ENCODE measurements at places on chromosomes 4 and X.

- DNase-seq, result no peak
These were observed 204.1 kb upstream of the DDX53 start for GRCh38 chrX:22795671-22796070.

DNA sequence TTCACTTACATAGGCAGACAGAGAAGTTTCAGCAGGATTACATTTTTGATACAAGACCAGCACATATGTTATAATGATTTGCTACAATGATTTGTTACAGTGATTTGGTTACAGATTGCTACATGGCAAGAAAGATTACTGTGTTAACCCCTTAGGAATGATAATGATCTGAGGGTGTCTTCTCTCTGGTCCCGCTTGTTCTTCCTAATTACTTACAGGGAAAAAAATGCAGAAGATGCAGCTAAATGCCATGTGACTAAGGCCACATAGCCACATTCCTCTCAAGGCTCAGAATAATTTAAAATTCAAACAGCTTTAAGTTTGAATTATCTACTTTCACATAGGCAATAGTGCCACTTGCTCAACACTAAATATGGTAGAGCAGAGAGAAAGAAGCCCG is 9.7 kb upstream of the LAP3 start:
- no peak for DNase-seq

DNA sequence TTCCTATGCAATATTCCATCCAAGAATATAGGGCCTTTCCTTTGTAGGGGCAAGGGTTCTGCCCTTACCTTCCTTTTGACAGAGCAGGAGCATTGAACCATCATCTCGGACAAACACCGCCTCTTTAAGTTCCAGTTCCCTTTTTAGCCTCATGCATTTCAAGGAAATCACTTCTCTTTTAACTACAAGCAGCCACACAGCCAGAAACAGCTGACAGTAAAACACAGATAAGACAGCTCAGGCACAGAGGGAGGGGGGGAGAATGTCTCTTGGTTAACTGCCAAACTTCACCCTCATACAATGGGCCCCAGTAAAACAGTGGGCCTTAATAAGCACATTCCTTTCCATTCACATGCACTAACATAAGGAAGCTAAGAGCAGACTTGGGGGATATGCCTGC is 648.3 kb downstream of the GABRG1 start:
- DNase-seq, result no peak

- no peak for DNase-seq
These were observed 215.3 kb upstream of the TTC29 start for GRCh38 chr4:147160908-147161513.

- DNase-seq, result no peak
These were observed 269.8 kb downstream of the BCOR start for GRCh38 chrX:39827951-39828350.

DNA sequence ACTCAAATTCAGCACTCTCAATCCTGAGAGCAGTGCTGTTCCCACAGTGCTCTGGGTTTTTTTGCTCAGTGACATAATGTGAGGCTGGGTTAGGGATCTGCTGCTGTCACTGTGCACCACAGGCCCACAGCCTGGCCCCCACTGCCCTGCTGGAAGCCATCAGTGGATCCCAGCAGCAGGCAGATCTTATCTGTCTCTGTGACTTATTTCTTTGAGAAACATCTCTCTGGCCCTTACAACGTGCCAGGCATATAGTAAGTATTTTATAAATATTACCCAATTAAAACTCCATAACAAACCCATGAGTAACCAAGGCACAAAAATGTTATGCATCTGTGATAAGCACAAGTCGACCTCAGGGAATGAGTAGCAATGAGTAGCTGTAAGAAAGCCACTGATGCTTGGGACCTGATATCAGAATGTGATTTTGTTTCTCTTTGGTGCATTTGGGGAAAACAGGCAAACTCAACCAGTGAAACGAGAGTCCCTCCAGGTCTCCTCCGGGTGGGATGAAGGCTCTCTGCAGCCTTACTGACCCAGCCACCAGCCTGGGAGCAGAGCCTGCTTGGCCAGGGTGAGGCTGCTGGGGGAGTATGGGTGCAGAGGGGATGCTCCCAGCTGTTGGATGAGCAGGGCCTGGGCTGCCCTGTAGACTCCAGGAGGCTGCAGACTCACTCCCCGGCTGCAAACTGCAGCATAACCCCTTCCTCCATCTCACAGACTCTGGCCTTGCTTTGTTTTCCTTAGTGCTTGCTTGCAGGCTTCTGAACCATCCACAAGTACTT is 172.7 kb upstream of the LNX1 start:
- no peak for DNase-seq

- no peak for DNase-seq
These were observed 63.7 kb downstream of the ZFYVE28 start for GRCh38 chr4:2354760-2355159.

GRCh38 chrX:22467571-22467970 is 194.9 kb downstream of the CBLL2 start:
- no peak for DNase-seq

DNA sequence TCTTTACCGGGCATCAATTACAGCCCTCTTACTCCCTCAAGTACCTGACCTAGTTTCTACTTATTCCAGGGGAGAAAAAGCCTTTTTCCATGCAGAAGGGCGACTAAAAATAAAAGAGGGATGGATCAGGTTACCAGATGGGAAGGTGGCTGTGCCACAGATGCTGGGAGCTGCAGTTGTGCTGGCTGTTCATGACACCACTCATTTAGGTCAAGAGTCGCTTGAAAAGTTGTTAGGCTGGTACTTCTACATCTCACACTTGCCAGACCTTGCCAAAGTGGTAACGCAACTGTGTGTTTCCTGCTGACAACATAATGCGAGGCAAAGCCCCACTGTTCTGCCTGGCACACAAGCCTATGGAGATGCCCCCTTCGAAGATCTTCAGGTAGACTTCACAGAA is 148.4 kb upstream of the FGF16 start:
- no peak for DNase-seq

GRCh38 chr4:53709693-53710092 is 118.4 kb upstream of the LNX1 start:
- no peak for DNase-seq

- no peak for DNase-seq
These were observed 121.8 kb downstream of the TSPAN5 start for GRCh38 chr4:98536631-98537030.

- no peak for DNase-seq
These were observed 13.1 kb downstream of the SCML1 start for GRCh38 chrX:17750436-17750835.

DNA sequence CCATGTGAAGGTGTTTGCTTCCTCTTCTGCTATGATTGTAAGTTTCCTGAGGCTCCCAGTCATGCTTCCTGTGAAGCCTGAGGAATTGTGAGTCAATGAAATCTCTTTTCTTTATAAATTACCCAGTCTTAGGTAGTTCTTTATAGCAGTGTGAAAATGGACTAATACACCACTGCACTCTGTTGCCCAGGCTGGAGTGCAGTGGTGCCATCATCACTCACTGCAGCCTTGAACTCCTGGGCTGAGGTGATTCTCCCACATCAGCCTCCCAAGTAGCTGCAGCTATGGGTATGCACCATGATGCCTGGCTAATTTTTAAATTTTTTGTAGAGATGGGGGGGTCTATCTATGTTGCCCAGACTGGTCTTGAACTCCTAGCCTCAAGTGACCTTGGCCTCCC is 15.8 kb upstream of the IGFBP7 start:
- DNase-seq, result no peak

DNA sequence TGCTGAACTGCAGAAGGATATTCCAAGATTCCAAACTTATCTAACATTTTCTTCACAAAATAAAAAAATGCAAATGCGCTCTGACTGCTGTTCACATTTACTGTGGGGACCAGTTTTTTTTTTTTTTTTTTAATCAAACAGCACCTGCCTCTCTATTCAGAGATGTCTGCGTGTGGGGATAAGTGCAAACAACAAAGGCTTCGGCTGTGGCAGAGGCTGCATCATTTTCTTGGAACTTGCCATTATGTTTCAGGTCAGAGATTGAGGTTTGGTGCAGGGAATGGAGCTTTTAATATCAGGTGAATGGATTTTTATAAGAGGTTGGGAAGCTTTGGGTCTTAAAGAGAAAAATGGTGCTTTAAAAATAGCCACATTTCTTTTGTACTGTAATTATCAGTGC is 78.2 kb upstream of the TET2 start:
- DNase-seq, result no peak

GRCh38 chr4:183971929-183972490 is 66.9 kb downstream of the STOX2 start:
- DNase-seq, result no peak

GRCh38 chr4:52670121-52670520 is 11.0 kb upstream of the USP46 start:
- DNase-seq, result no peak

DNA sequence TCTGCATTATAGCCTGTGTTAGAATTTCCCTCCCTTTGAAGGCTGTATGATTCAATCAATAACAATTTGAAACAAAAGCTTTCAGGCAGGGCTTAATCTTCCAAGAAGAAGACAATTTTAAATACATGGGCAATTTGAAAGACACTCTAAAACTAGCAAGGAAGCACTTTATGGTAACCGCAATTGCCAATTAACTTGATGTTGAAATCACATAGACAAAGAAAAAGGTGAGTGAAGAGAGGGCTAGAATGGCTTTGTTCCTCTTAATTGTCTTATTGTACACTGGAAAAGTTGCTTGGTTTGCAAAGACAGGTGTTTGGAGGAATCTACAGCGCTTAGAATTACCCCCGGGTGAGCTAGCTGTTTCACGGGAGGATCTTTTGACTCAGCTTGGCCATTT is 74.4 kb upstream of the PRKX start:
- DNase-seq, result no peak

- no peak for DNase-seq
These were observed 190.6 kb downstream of the CPXCR1 start for GRCh38 chrX:88937616-88938015.

- DNase-seq, result no peak
These were observed 78.9 kb downstream of the NAF1 start for GRCh38 chr4:163087805-163088204.

DNA sequence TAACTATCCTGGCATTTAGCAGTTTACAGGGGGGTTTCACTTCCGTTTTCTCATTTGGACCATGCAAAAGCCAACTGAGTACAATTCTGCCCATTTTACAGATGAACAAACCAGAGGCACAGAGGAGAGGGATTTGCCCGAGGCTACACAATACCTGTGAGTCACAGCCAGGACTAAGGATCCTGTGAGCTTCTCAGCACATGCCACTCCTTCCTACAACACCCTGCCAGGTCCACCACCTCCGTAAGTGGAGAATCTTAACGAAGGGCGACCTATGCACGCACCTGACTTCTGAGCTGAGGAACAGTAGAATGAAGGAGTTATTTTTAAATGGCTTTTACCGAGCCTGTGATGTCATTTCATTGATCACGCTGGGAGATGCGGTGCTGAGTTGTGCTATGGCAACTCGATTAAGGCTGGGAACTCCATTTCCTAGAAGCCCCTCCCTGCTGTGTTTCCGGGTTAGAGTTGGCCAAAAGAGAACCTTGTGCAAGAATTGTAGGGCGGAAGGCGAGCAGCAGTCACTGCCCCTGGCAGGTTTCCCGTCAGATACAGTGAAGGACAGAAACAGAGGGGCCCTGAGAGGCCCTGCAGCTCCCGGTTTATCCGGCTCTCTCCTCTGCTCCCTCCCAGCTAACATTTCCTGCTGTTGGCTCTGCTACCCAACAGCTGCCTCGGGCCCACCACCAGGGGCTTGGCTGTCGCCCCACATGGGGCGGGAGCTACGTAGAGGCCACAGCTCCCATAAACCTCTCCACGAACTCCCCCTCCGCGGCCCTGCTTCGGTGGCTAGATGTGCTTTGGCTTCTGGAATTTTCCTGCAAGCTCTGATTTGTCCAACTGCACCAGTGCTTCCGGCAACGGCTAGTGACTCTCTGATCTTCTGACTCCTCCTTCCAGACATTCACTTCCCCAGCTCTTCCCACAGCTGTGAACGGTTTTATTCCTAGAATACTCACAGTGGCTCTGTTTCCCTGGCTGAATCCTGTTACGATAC is 75.1 kb upstream of the USP9X start:
- DNase-seq, result no peak

DNA sequence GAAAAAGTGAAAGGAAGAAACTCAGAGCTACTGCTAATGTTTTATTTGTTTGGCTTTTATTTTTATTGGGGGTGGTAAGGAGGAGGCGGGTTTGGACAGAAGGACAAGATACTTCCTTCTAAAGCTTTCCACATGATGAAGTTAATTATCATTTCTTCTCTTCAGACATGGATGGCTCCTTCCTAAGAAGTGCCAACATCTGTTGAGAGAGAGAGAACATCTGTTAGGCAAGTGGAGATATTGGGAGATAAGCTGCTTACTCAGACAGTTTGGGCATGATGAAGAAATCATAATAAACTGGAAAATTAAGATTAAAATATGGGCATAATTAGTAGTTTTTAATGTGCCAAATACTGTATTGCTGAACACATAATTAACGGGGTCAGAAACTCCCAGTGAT is 535.7 kb upstream of the INTU start:
- DNase-seq, result no peak

DNA sequence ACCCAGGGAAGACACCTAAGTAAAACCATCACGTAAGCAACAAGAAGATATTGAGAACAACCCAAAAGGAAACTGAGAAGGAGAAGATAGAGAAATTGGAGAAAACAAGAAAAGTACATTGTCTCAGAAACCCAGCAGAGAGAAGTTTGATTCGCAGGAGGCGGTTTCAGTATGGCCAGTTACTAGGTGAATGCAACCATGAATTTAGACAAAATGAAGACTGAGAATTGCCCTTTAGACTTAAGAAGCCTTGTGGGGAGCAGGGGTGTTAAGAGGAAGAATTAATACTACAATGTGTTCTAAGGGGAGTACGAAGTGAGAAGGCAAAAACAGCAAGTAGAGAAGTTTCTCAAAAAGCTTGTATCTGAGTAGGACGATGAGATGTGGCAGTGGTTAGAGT is 229.3 kb upstream of the NEIL3 start:
- no peak for DNase-seq

DNA sequence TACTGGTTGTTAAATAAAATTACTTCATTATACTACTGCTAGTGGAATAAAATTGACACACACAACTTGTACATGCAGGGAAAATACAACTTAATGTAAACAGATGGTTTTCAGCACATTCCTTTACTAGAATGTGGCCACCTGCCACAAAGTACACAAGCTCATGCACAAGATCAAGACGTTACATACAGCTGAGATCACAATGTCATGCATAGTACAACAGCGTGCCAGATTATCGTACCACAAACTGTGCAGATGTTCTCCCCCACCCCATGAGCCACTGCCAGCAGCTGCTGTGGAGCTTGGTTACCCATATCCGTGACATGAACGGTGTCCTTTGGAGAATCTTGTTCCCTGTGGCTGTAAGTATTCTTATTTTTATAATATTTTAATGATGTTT is 27.7 kb downstream of the FBXO8 start:
- DNase-seq, result no peak

GRCh38 chr4:41693629-41694028 is 54.9 kb downstream of the PHOX2B start:
- no peak for DNase-seq

- DNase-seq, result no peak
These were observed 1530.0 kb downstream of the PCDH18 start for GRCh38 chr4:136002316-136002715.

GRCh38 chr4:120922381-120923206 is at the start of gene PRDM5:
TSS of gene PRDM5 (minus strand) at chr4:120922726. CDS start at chr4:120922608, 118 bp downstream.
- no peak for DNase-seq
